ENCODE measurements at places on chromosomes 4 and X.

DNA sequence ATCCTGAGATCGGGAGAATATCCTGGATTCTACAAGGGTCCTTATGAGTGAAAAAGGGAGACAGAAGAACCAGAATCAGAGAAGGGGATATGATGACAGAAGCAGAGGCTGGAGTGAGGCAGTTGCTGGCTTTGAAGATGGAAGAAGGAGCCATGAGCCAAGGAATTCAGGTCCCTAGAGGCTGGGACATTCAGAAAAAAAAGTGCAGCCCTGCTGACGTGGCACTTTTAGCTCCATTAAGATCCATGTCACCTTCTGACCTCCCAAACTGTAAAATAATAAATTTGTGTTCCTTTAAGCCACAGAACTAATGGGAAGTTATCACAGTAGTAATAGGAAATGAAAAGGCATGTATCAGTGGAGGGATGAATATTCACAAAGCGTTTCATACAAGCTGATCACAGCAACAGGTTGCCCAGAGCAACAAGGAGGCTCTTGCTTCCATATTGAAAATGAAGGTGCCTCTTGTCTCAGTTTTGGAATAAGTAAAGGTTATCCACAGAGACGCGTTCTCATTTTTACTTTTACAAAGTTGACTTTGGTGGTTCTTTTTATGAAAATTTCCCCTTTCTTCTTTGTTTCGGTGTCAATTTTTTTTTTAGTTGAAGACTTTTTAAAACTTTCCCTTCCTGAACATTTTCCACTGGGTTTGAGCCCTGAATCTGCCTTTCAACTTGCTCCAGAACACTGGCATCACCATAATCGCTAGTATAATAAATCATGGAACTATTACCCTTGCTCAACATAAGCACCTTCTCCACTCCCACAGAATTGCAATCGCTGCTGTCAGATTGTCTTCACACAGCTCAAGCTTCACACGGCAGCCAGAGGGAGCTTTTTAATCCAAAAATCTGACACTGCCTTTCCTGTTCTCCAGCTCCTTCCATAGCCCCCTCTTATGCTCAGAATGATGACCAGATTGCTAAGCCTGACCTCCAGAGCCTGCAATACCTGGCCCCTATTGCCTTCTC is 127.6 kb upstream of the RBPJ start:
- DNase-seq = no peak

- DNase-seq = no peak
These were observed 44.2 kb upstream of the SPRY1 start for GRCh38 chr4:123352240-123352945.

DNA sequence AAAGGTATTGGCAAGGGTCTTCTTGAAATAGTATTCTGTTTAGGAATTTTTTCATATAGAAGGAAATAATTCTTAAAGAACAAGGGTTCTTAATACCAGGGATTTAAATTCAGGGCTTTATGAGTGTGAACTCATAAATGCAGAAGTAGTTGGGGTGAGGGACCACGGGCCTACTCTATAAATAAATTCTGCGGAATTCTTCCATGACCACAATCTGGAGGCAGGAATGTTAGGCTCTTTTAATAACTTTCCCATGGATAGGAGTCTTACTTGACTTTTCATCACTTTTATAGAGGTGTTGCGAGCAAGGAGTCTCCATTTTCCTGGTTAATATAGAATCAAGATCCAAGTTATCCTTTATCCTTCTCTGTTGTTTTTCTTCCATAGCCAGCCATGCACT is 76.7 kb upstream of the SLC4A4 start:
- DNase-seq = no peak

- DNase-seq = no peak
These were observed 7.8 kb upstream of the MAP7D3 start for GRCh38 chrX:136258951-136259350.

DNA sequence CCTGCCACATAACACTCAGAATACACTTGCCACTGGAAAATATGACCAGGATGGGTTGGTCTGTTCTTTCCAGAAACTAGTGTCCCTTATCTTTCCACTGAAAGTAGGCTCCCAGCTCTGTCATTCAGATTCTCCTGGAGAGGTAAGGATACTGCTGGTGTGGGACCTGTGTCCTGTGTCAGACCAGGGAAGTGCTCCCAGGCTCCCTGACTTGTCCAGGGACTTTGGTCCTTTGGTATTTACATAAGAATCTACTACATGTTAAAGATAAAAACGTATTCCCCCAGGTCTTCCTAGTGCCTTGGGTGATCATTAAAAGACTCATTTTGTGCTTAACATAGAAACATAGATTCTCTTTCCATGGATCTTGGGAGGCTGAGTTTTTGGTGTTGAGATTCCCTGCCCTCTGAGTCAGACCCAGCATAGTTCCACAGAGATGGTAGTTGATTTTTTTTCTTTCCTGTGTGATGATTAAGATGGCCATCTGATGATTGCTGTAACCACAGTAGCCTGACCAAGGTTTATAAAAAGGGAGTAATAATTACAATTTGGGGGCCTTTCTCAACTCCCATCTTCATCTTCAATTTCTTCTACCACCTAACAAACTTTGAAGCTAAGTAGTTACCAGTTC is 159.8 kb upstream of the JADE1 start:
- no peak for DNase-seq

DNA sequence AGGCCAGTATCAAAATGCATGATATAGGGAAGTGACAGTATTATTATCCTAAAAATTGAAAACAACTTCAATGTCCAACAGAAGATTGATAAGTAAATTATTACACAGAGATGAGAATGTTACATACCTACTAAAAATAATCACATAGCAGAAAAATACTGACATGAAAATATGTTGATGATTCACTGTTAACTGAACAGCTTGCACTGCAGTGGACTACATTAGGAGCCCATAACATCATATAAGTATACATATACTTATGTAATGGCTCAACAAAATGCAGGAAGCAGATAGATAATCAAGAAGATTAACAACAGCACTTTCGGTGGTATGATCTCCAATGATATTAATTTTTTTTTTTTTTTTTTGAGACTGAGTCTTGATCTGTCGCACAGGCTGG is 7.1 kb downstream of the CLOCK start:
- no peak for DNase-seq

- DNase-seq = peak; percentile 1
These were observed 895.1 kb downstream of the PCDH18 start for GRCh38 chr4:136637071-136637777.

- DNase-seq = no peak
These were observed 74.8 kb downstream of the STARD8 start for GRCh38 chrX:68721991-68722860.

- DNase-seq = no peak
These were observed 801.9 kb downstream of the TECRL start for GRCh38 chr4:63607169-63607872.

- DNase-seq = no peak
These were observed 10.1 kb upstream of the MAP7D3 start for GRCh38 chrX:136261321-136261720.

DNA sequence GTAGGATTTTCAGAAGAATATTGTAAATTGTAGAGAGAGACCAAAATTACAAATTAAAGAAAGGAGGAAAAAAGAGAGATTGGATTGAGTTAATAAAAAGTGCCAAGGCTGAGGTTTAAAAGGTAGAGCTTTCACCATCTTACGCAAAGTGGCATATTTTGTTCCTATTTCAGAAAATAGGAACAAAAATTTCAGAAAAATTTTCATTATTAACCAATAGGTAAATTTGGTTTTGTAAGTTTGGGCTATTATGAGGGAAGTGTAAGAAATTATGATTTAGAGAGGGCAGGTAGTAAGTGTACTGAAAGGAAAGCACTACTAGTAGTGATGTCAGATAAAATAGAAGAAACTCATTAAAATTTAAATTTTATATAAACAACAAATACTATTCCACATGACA is 479.7 kb downstream of the ACTRT1 start:
- DNase-seq = no peak

GRCh38 chr4:36249610-36250009 is 5.3 kb upstream of the ARAP2 start:
- DNase-seq = no peak

GRCh38 chrX:18931972-18932371 is 51.9 kb downstream of the PHKA2 start:
- peak; percentile 1 for DNase-seq

GRCh38 chr4:110853242-110853641 is 230.4 kb upstream of the PITX2 start:
- no peak for DNase-seq

Measured in CD4-positive, alpha-beta T cell treated with Interleukin-10 for 1 hour (primary cell).